ENCODE measurements at places on chromosomes 4 and X. TPM values are rescaled to one million over a fixed set of nuclear protein-coding genes. Genes with fewer than 3 reads are reported as not detected.

DNA sequence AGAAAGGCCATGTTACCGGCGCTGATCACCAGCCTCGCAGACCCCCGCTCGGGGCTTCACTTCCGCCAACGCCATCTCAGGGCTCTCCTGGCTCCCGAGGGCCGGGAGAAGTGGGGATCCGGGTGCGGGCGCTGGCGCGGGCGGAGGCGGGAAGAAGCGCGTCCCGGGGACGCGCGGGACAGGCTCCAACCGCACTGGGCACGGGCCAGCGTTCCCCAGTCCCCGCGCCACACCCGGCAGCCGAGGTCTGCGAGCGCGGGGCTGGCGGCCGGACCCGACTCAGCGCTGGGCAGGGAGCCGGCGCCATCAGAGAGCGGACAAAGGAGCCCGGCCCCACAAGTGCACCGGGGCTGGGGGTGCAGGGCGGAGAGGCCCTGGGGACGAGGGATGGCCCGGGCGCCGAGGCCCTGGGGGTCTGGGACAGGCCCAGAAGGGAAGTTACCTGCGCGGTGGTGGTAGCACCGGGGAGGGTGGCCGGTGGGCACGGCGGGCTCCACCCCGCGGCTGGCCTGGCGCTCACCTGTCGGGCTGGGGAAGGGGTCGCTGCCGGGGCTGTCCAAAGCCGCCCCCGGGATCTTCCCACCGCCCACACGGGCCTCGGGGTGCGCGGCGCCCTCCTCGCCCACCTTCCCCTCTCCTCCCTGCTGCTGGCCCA lies 449 bp downstream of the CTPS2 start:
- no peak for DNase-seq
- H3K27me3 ChIP-seq = peaks cover 24% of the 10 kb centered on the region

Gene SPP1
- 3.5 TPM for total RNA-seq

- H3K4me1 ChIP-seq = peaks cover 4% of the 10 kb centered on the region
- no peak for DNase-seq
- H3K27me3 ChIP-seq = no peaks in the 10 kb centered on the region
- no peak overlapping the region for H3K4me3 ChIP-seq
- no peak overlapping the region for H3K27ac ChIP-seq
These were observed 33.8 kb downstream of the LRPAP1 start for GRCh38 chr4:3498407-3498806.

DNA sequence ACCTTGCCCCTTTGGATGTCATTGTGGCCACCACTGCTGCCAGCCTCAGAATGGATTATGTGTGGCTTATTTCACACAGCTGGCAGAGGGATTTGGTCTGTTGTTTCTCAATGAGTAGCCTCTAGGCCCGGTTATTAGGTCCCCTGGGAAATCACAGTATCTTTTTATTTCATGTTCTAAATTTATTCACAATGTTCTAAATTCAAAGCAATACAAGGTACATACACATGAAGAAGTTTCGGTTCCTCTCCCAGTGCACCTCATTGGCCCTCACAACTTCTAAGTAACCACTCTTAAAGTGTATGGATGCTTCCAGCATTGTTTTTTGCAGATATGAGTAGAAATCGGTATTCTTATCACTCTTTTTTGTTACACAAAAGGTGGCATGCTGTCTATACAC lies 262.7 kb downstream of the RCHY1 start:
- H3K27me3 ChIP-seq = no peaks in the 10 kb centered on the region
- peaks cover 11% of the 10 kb centered on the region for H3K4me1 ChIP-seq
- no peak overlapping the region for H3K4me3 ChIP-seq
- H3K27ac ChIP-seq = no peak overlapping the region

- no peaks in the 10 kb centered on the region for H3K36me3 ChIP-seq
- H3K27ac ChIP-seq = no peak overlapping the region
- no peak for DNase-seq
- H3K4me3 ChIP-seq = no peak overlapping the region
- H3K4me1 ChIP-seq = no peaks in the 10 kb centered on the region
- no peaks in the 10 kb centered on the region for H3K27me3 ChIP-seq
These were observed 19.6 kb downstream of the CCNG2 start for GRCh38 chr4:77176640-77177039.

DNA sequence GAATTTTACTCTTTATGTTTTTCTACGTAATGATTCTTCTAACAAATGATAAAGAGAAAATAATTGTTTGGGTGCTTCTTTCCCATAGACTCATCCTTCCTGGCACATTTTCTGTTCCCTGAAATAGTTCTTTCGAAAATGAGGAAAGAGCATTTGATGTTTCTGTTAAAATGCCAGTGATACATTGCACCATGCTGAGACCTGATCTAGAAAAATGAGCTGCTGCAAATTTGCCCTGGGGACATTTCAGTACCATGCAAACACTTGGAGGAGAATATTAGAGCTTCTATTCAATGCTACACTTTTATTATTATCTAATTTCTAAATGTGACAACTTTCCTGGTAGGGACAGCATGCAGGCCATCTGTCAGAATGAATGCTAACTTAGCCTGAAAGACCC lies 83.3 kb downstream of the C4orf33 start:
- H3K27me3 ChIP-seq = no peaks in the 10 kb centered on the region
- no peaks in the 10 kb centered on the region for H3K36me3 ChIP-seq
- no peak overlapping the region for H3K4me3 ChIP-seq
- H3K4me1 ChIP-seq = no peaks in the 10 kb centered on the region

Gene CCSER1
- total RNA-seq = 28.1 TPM

DNA sequence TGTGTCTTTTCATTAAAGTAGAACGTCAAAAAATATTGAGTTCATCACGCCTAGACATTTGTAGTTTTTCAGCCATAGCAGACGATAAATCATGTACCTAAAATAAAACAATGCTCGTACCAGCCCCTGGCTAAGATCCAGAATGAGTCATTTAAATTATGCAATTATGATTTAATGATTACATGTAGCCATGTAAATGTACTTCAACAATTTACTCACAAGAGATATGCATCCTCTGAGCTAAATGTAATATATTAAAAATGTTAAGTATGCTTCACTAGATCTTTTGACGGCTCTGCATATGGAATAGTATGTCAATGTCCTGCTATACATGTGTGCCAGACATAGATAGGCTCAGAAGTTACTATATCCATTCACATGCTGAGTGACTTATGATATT lies 1077.8 kb downstream of the ARAP2 start:
- no peaks in the 10 kb centered on the region for H3K27me3 ChIP-seq
- H3K36me3 ChIP-seq = no peaks in the 10 kb centered on the region
- no peaks in the 10 kb centered on the region for H3K4me1 ChIP-seq
- DNase-seq = no peak
- no peak overlapping the region for H3K27ac ChIP-seq
- H3K4me3 ChIP-seq = no peak overlapping the region

Gene MTTP
- not detected for total RNA-seq

- H3K4me3 ChIP-seq = no peak overlapping the region
- H3K27me3 ChIP-seq = no peaks in the 10 kb centered on the region
- H3K36me3 ChIP-seq = no peaks in the 10 kb centered on the region
- DNase-seq = no peak
- H3K4me1 ChIP-seq = no peaks in the 10 kb centered on the region
- H3K27ac ChIP-seq = no peak overlapping the region
These were observed 23.5 kb downstream of the INTS6L start for GRCh38 chrX:135543924-135544323.

Gene SLC49A3
- total RNA-seq = 2.7 TPM

DNA sequence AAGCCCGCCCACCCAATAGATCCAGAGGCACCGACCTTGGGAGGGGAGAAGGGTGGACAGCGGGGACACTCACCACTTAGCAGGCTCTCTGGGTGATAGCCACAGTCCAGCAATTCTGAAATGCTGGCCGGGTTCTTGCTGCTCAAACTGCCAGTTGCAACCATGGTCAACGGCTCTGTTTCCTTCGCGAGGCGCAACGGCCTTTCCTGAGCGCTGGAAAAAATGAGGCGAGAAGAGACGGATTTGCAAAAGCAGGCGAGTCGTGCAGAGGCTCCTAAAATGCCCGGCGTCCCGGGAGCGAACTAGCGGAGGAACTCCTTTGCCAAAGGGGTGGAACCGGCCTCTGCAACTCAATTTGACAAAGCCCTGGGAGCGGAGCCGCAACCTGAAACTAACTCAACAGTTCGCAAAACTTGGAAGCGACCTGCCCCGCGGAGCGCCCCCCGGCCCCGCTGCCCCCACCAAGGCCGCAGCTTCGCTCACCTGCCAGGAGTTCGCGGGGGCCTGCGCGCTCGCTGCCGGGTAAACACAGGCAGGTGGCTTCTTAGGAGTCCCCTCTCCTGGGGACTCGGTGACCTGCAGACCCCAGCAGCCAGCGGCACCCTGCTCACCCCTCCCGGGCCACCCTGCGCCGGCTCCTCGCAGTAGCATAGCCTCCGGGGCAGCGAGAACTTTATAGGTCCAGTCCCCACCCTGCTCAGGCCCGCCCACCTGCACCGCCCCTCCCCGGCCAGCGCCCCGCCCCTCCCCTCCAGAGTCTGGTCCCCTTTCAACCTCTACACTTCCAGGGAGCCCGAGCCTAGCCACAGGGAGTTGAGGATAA lies at the start of gene DDIT4L:
TSS of gene DDIT4L (minus strand) at position 649 of the 823 bp plus-strand sequence. CDS start at position 164, 485 bp downstream.
- H3K27ac ChIP-seq = no peak within 1 kb of the TSS
- H3K27me3 ChIP-seq = peaks cover 19% of the 10 kb centered on the region
- H3K4me1 ChIP-seq = peaks cover 6% of the 10 kb centered on the region
- H3K4me3 ChIP-seq = peak within 1 kb of the TSS; percentile 85
- DNase-seq = peak; percentile 44

- no peak overlapping the region for H3K4me3 ChIP-seq
- no peak overlapping the region for H3K27ac ChIP-seq
- H3K27me3 ChIP-seq = no peaks in the 10 kb centered on the region
- no peaks in the 10 kb centered on the region for H3K36me3 ChIP-seq
- no peak for DNase-seq
- H3K4me1 ChIP-seq = no peaks in the 10 kb centered on the region
These were observed 24.6 kb upstream of the CD40LG start for GRCh38 chrX:136623396-136623795.

Gene FREM3
- not detected for total RNA-seq

GRCh38 chr4:113316879-113317278 lies 267.4 kb downstream of the ANK2 start:
- H3K36me3 ChIP-seq = no peaks in the 10 kb centered on the region
- DNase-seq = no peak
- H3K27me3 ChIP-seq = no peaks in the 10 kb centered on the region

GRCh38 chrX:150360331-150360730 lies 2.8 kb upstream of the MAMLD1 start:
- no peaks in the 10 kb centered on the region for H3K4me1 ChIP-seq

DNA sequence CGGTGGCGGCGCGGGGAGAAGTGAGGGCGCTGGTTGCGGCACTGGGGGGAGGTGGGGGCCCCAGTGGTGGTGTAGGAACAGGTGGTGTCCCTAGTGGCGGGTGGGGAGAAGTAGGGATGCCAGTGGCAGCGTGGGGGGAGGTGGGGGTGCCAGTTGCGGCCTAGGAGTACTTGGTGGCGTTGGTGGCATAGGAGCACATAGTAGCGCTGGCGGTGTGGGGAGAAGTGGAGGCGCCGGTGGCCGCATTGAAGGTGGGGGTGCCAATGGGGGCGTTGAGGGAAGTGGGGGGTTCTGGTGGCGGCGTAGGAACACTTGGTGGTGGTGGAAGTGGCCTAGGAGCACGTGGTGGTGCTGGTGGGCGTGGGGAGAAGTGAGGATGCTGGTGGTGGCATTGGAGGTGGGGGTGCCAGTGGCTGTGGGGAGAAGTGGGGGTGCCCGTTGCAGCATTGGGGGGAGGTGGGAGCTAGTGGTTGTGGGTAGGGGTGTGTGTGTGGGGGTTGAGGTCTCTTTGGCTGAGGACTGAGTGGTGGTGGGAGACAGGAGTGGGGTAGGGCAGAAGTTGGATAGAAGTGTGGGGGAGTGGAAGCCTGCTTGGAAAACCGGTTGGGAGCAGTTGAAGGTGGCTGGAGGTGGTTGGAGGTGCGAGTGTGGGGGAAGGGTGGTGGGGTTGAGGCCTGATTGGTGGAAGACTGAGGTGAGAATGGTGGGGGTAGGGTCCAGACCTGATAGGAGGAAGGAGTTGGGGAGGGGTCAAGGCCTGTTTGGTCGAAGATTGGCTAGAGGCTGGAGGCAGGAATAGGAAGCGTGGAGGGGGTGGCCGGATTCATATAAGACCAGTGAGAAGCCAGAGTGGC lies 1.1 kb downstream of the GCNA start:
- peaks cover 39% of the 10 kb centered on the region for H3K36me3 ChIP-seq
- H3K27me3 ChIP-seq = no peaks in the 10 kb centered on the region
- H3K27ac ChIP-seq = no peak overlapping the region

DNA sequence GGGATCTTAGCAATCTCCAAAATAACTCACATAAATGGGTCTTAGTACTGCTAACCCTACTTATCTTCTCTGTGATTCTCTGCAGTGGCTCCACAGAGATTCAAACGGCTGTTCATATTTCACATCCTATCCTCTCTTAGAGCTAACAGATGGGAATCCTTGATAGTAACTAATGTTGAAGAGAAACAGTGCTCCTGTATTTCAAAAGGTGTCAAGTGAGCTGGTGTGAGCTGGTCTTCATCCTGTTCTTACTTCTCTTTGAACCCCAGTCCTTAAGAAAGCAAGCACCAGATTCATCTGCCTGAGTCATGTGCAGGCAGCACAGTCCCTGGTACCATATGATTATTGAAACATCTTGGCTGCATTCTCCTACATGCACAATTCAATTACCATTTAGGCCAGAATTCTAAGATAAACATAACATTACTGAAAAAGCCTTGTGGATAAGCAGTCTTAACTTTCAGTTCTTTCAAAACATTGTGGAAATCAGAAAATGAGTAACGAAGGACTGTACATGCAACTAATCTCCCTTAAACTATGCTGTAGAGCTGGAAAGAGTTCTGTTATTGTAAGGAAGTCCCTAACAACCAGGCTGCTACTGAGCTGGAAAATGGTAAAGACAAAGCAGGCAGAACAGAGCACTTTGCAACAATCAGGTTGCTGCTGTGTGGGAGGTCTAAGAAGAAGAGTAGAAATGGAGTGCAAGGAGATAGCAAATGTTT lies 153.1 kb downstream of the NPNT start:
- H3K27me3 ChIP-seq = no peaks in the 10 kb centered on the region
- H3K27ac ChIP-seq = no peak overlapping the region
- no peak overlapping the region for H3K4me3 ChIP-seq
- H3K36me3 ChIP-seq = peaks cover 13% of the 10 kb centered on the region

Gene GPR82
- total RNA-seq = under 0.01 TPM

DNA sequence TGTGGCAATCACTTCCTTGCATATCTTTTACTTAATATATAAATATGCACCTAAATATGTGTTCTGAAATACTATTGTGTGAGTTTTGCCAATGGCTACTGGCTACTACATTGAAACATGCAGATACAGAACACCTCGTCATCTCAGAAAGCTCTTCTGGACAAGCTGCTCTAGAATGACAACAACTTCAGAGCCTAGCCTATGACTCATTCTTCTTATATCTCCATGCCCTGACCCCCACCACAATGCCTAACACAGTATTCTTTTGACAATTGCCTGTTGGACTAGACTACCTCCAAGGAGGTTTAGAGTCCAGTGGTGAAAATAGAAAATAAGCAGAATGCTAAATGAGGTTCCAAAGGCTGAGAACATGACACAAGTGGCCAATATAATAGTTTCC lies 17.6 kb upstream of the DMP1 start:
- H3K4me3 ChIP-seq = no peak overlapping the region
- H3K4me1 ChIP-seq = peaks cover 12% of the 10 kb centered on the region
- no peak for DNase-seq
